Left cardiac atrium (tissue), 4 donors: ENCODE measurements at places on chromosomes 12 and 14. TPM values are rescaled to one million over a fixed set of nuclear protein-coding genes. Genes with fewer than 3 reads are reported as not detected.
A peak's percentile ranks its signal among the peaks of the same experiment; 100 is the strongest.

Gene PROX2
- not detected for total RNA-seq

DNA sequence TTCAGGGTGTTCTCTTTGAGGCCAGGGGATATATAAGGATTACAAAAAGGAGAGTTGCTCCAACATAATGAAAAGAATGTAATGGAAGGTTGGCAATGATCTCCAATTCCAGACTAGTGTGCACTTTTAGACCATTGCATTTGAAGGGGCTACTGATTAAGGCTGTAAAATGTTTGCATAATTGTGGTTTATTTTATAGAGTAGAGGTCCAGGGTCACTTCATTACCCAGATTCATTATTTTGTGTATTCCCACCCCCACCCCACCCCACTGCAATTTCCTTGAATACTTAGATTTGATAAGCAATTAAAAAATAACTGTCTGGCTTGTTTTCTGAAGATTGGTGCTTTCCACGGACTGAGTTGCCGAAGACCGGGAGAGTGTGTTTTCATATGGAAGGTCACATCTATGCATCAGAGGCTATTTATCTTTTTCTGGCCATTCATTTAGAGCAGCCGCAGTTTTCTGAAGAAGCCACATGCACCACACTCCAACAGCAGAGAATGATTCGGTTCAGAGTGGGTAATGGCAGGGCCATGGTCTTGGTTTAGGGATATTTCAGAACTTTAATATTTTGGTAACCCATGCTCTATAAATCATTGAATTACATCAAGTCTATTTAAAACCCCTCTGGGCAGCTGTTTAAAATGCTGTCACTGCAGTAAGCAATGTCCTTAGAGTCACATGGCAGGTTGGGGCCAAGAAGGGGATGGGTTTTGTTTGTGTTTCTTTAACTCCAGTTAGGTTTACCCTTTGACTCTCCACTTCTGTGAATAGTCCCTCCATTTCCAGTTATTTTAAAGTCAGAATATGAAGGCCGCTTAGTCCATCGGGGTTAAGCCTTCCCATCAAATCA is 94.6 kb downstream of the TMEM30B start:
- no peak for DNase-seq

GRCh38 chr14:101072531-101072930 is 169.0 kb upstream of the RTL1 start:
- DNase-seq, result no peak

DNA sequence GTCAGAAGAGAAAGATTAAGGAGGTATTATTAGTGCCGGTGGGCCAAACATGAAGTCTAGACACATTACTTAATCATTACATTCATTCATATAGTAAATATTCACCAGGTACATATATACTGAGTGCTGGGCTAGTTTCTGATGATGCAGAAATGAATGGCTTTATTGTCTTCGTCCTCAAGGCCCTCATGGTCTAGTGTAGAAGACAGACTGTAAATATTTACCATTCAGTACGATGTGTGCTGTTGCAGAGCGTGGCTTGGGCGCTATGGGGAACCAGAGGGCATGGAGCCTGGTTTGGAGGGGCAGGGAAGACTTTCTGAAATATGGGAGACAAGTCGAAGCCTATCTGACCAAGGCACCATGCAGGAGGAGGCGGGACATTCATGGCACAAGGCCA is 37.0 kb upstream of the TCL1B start:
- DNase-seq, result no peak

- DNase-seq, result peak; percentile 66
These were observed 37.7 kb downstream of the RASAL1 start for GRCh38 chr12:113097716-113098440.

DNA sequence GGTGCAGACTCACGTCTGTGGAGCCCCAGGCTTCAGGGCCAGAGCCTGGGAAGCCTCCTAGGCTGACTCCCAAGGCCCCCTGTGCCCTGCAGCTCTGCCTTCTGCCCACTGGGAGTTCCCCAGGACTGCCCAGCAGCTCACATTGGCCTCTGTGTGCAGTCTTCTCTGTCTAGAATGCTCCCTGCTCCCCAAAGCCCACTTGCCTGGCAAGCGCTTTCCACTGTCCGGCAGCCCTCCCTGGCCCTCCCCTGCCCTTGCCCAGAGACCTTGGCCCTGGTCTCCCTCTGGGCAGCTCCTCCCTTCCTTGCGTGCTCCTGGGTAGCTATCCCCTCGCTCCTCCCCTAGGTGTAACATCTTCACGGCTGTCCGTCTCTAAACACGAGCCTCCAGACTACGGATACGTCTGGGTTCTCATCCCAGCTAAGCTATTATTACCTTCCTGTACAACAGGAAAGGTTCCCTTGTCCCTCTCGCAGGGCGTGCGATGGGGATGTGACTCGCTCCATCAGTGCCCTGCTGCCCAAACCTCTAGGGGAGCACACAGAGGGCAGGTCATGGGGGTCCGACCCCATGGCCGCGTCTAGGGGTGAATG is 325.5 kb upstream of the RTL1 start:
- DNase-seq, result no peak

Gene OR4E2
- total RNA-seq, result not detected

DNA sequence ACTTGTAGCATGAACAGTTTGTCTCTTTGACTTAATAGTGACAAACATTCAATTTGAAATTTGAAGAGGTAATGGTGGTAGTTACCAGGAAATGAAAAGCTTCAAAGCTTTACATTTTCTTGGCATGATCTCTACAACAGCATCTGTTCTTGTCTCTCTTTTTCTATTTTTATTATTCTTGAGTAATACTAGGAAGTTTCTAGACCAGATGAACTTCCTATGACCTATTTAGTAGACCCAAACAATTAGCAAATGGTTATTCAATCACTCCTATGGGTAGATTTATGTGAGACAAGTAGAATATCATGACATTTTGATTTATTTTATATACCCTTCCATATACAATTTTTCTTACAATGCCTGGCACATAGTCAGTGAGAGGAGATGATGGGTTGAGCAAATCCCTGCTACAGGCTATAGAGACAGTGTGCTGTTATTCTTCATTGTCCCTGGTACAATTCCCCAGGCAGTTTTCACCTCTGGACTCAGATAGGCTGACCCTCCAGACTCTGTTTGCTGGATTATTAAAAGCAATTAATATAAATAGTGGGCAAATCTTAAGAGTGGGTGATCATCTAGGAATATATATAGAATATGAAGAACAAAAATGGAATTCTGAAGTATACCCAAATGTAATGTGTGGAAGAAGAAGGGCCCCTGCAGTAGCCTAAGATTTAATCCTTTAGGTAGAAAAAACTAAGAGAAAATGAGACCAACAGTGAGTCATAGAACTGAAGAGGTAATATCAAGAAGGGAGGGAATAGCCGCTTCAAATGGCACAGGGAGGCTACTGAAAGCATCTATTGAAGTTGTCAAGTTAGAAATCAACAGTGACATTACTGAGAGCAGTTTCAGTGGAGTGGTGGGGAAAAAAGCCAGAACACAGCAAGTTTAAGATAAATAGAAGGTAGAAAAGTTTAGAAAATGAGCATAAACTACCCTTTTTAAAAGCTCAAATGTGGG is 512.0 kb downstream of the FOXG1 start:
- DNase-seq, result no peak

Gene CFAP251
- total RNA-seq, result 1.3 TPM

Gene SLCO1C1
- 2.0 TPM for total RNA-seq

Gene CLEC4D
- total RNA-seq, result 0.21 TPM

DNA sequence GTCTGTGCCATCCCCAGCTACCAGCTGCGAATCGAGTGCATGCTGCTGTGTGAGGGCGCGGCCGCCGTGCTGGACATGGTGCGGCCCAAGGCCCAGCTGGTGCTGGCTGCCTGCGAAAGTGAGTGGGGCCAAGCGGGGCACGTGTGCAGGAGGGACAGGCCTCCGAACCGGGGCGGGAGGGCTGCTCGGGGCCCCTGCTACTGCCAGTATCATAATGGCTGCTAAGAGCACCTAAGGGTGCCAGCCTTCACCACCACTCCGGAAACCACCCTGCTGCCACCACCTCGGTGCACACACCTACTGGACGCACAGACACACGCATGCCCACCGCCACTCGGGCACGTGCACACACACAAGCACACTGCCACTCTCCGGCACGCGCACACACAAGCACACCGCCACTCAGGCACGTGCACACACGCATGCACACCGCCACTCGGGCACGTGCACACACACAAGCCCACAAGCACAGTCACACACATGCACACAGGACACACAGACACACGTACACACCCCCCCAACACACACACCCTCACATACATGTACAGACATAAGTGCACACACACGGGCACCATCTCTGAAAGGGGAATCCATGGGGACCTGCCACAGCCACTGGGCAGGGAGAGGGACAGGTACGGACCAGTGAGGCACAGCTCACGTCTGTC is 13.8 kb upstream of the ADSS1 start:
- no peak for DNase-seq

- no peak for DNase-seq
These were observed 32.3 kb downstream of the EFCAB11 start for GRCh38 chr14:89922031-89922907.

- DNase-seq, result no peak
These were observed 8.8 kb upstream of the ACVRL1 start for GRCh38 chr12:51898506-51898905.

Gene CFAP54
- 0.38 TPM for total RNA-seq

- DNase-seq, result no peak
These were observed 3.4 kb downstream of the PRIMA1 start for GRCh38 chr14:93784878-93785277.

DNA sequence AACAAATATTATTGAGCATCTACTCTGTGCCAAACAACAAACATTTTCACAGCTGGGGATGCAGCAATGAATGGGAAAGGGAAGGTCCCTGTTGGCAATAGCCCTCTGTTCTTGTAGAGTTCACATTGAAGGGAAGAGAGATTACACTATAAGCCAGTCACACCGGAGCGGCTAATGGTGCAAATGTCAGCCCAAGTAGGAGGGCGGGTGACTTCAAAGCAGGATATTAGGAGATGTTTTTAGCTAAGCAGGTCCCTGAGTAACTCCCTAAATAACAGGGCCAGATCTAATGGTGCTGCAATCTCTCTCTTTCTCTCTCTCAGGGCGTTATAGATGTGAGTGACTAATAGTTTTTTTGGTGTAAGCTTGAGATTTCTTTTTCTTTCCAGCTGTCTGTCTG is 30.7 kb downstream of the FLVCR2 start:
- DNase-seq, result no peak

Gene RND1
- total RNA-seq, result 0.79 TPM

DNA sequence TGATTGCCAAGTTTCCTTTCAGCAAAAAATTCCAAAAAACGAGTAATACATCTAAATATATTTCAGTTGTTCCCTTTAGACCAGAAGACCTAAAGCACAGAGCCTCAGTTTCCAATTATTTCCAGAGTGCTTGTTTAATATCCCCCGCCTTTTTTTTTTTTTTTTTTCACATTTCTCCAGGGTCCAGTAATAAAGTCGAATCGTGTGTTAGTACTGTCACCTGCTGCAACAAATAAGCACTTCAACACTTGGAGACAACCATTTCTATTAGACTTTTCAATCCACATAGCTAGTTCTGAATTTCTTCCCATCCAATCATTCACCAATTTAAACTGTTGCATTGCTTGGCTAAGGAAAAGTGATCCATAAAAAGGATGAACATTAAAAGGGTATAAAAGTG is 13.6 kb downstream of the PDE6H start:
- no peak for DNase-seq

Gene EPYC
- not detected for total RNA-seq

Gene KRT79
- 0.16 TPM for total RNA-seq

DNA sequence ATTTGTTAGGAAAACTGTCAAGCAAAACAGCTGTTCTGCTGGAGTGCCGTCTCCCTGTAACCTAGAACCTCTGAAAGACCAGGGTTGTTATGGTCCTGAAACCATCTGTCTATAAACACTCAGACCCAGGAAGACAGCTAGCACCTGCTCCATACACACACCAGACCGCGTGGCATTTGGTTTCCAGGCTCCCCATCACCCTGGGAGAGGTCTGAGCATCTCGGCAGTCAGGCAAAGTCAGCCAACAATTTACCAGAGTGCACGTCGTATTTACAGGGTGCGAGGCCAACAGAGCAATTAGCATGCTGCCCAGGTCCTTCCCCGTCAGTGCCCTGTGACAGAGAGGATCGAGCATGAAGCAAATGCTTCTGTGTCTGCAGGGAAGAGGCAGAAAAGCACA is 272.5 kb downstream of the SLC15A4 start:
- DNase-seq, result no peak

DNA sequence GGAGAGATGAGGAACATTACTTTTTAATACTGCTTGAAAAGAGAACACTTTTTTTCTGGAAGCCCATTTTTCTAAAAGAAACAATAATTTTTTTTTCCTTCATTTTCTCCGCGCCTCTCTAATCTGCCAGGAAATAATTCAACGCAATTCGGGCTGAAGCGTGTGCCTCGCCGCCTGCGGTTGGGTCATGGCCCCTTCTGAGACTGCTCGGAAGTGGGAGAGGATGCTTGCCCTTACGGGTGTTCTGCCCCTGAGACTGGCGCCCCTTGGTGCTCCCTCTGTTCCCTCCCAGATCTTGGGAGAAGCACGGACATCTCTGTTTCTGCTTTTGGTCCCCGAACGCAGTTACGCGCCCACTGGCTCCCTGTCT is 332 bp upstream of the TBC1D30 start:
- no peak for DNase-seq

DNA sequence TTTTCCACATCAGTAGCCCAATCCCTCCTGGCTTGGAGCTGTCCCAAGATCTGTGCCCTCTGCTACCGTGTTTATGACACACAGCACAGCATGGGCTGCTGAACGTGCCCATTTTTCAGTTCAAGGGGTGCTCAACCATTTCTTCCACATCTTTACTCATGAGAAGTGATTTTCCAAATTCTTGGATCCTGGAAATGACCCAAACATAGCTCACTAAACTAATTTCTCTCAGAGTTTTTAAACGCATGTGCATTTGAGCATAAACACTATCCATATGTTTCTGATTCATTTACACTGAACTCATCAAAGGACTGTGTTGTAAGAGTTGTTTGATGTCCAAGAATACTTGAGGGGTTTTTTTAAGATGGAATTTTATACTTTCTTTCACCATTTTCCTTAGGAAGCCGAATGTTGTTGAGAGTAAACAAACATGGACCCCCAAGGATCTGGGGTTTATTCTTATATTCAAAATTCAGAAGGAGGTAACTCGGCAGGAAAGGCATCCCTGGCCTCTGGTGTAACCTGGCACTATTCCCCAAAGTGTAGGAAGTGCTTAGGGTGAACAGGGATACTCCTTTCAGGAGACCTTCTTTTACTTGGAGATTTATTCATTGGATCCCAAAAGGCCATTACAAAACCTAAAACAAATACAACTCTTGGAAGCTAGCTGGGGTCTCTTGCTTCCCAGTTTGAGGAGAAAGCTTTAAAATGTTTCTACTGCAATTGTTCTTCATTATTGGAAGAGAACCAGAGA is 215.0 kb downstream of the BMP4 start:
- DNase-seq, result no peak

DNA sequence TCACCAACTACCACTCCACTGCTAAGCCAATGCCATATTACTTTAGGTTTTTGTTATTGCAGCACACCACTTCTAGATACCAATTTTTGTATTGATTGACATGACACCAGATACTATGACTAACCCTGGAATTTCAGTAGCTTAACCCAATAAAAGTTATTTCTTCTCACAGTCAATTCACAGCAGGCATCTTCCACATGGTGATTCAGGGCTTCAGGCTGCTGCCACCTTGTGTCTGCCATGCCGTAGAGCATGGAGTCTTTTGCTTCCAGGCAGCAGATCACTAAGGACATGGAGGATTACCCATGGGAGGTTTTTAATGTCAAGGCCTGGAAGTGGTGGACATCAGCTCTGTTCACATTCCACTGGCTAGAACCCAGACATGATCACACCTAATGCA is 56.4 kb upstream of the LTA4H start:
- no peak for DNase-seq

GRCh38 chr12:47887529-47887928 is 17.3 kb downstream of the VDR start:
- DNase-seq, result no peak

Gene PCBP2
- total RNA-seq, result 545 TPM

- DNase-seq, result no peak
These were observed 68.0 kb downstream of the PTPRR start for GRCh38 chr12:70852416-70853150.

Gene ALKBH1
- total RNA-seq, result 10.6 TPM
